Purkinje cell (primary cell): ENCODE measurements at places on chromosomes 5 and 9. TPM values are rescaled to one million over a fixed set of nuclear protein-coding genes. Genes with fewer than 3 reads are reported as not detected.

Gene TMEM252
- not detected in 2 replicates for polyA plus RNA-seq

Gene IL4
- 0.71 TPM in 1 of 2 replicates, not detected in the other for polyA plus RNA-seq

Gene PCA3
- 0.66 and 3.6 TPM in 2 replicates for polyA plus RNA-seq

Gene SCGB3A2
- not detected in 2 replicates for polyA plus RNA-seq
